WTC11 (cell line): ENCODE measurements at places on chromosomes 2 and 18.

- DNase-seq = no peak
Measured at GRCh38 chr2:202418027-202418426, 41.9 kb downstream of the BMPR2 start.

- DNase-seq = no peak
Measured at GRCh38 chr2:29063056-29063455, 11.3 kb downstream of the PCARE start.

DNA sequence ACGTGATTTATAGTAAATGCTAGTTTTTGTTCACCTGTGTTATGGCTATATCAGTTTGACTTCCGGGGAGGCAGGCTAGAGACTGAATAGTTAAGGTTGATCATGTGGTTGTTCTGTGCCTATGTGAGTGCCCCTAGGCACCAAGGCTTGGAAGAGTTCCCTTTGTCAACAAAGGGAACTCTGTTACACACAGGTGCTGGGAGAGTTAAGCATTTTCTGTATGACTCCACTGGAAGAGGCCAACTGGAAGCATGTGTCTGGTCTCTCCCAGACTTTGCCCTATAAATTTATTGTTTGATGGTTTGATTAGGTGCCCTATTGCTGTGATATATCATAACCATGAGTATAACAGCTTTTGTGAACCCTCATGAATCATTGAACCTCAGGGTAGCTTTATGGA lies 63.8 kb downstream of the ARL6IP6 start:
- no peak for DNase-seq

DNA sequence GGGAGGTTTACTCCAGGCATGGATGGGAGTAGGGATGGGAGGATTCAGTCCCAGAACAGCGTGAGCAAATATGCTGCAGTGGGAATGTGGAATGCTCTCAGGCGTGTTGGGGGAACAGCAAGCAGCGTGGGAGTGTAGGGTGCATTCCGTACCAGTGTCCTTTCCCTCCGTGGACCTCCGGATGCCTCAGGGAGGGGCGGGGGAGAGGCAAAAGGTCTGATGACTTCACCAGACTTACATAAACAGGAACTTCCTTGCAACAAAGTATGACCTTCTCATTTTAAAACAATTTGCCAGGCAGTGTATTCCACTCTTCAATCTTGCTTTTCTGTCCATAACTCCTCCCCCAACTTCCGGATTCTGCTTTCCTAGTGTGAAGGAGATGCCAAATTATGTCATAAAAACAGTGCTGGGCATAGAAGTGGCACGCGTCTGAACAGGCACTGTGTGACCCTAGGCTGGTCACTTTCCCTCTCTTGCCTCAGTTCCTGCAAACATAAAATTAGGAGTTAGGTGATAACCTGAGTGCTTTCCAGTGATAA lies 36.9 kb downstream of the RPL37A start:
- no peak for DNase-seq

GRCh38 chr2:234643407-234643806 lies 146.5 kb upstream of the ARL4C start:
- DNase-seq = no peak

- DNase-seq = no peak
Measured at GRCh38 chr2:42823744-42824453, 31.5 kb upstream of the HAAO start.

DNA sequence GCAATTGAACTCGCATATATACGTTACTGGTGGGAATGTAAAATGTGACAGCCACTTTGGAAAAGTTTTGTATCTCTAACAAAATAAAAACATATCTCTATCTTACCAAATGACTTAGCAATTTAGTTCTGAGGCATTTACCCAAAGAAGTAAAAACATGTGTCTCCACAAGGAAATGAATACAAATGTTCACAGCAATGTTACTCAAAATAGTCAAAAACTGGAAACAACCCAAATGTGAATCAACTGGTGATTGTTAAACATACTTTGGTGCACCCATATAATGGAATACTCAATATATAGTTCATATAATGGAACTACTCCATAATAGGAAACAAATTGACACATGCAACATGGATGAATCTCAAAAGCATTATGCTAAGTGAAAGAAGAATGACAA lies 70.4 kb upstream of the DNER start:
- no peak for DNase-seq

DNA sequence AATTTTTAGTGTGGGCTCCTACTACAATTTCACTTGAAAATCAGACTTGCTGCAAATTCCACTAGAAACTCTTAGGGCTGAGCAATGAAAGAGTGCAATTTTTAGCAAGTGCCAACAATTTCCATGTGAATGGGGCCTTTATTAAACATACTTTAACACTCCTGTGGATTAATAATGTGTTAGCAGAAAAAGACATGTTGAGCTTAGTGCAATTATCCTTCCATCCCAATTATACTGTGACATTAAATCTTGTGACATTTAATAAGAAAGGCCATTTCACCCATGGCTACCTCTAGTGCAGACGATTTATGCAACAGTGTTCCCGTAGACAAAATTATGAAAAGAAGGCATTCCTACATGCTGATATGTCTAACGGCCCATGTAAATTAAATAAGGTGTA lies 639.7 kb downstream of the STK39 start:
- no peak for DNase-seq

DNA sequence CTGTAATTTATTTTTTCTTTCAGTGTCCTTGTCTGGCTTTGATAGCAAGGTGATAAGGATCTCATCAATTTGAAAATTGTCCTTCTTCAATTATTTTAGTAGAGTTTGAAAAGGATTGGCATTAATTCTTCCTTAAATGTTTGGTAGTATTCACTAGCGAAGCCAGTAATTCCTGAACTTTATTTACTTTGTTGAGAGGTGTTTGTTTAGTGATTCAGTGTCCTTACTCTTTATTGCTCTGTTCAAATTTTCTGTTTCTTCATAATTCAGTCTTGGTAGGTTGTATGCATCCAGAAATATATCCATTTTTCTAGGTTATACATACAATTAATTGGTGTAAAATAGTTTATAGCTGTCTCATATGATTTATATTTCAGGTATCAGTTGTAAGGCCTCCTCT lies 676.7 kb upstream of the POU3F3 start:
- no peak for DNase-seq

GRCh38 chr2:160317181-160318099 lies 117.4 kb upstream of the ITGB6 start:
- DNase-seq = no peak

DNA sequence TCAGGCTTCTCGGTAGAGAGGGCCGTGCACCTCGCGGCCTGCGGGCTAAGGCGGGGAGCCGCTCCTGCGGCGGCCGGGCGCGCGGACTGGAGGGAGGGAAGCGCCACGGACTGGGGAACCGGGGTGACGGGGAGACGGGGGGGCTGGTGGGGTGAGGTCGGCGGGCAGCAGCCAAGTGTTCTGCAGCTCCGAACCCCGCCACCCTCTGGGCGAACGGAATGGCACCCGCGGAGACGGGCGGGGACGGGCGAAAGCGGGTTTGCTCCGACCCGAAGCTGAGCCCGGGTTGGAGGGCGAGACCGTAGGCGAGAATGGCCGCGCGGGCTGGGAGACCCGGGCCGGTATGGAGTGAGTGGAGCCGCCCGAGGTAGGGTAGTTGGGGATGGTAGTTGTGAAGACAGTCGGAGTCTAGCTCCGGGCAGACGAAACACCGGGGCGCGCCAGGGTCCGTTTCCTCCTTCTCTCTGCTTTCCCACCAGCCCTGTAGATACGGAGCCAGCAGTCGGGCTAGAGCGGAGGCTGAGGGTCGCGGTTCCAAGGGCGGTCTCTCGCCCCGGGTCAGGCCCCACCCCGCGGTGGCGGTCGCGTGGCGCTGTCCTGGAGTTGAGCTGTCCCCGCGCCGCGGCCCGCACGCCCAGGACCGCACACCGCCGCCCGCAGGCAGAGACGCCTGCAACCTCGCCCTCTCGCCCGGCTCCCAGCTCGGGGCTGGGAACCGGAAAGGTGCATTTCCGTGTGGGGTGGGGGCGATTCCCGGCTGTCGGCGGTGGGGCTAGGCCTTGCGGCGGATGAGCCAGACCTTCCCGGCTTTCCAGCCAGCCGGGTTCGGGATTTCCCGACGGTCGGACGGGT lies 160.3 kb upstream of the SIX2 start:
- peak; percentile 67 for DNase-seq

DNA sequence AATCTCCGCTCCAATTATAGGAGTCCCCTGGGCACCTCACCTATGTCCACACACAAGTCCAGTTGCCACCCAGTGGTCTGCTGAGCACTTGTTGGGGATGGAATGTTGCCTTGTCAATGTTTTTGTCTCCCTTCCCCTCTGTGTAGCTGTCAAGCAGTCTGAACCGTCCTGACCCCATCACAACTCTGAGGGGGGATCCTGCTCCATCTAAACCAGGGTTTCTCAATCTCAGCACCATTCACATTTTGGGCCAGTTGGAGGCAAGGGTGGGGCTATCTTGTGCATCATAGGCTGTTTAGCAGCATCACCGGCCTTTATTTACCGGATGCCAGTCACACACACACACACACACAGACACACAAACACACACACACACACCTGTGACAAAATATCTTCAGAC lies 53.0 kb downstream of the CYP26B1 start:
- DNase-seq = no peak

- DNase-seq = no peak
Measured at GRCh38 chr2:30336978-30337841, 105.9 kb downstream of the LBH start.

DNA sequence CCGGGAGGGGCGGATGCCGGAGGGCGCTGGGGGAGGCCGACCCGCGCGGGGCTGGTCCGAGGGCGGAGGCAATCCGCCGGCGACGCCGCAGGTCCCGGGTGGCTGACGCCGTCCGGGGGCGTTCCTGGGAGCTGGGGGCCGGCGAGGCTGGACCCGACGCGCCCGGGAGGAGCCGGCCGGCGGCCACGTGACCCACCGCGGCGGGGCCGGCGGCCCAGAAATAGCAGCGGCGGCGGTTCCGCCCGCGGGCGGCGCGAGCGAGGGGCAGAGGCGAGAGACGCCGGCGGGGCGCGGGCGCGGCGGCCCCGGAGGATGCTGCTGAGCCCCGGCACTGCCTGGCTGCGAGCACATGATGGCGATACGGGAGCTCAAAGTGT lies at the start of gene RAB31:
RAB31 (plus strand) TSS at position 245 of the 377 bp plus-strand sequence; CDS start at position 350, 105 bp downstream.
- DNase-seq = peak; percentile 56

DNA sequence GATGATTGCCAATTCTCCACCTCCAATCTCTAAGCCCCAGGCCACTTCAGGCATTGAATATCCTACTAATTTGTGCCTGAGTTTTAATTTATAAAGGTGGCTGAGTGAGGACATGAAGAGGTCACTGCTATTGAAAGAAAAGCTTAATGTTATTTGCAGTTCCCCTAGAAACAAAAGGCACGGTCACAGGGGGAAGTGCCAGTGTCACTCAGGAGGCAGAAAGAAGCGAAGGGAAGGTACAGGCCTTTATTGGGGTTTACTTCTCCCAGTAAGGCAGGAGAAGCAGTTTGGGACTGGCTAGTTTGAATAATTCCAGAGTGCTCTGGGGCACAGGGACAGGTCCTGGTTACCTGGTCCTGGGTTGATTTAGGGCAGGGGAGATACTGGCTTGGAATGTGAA lies 1.7 kb upstream of the ABHD1 start:
- DNase-seq = no peak

DNA sequence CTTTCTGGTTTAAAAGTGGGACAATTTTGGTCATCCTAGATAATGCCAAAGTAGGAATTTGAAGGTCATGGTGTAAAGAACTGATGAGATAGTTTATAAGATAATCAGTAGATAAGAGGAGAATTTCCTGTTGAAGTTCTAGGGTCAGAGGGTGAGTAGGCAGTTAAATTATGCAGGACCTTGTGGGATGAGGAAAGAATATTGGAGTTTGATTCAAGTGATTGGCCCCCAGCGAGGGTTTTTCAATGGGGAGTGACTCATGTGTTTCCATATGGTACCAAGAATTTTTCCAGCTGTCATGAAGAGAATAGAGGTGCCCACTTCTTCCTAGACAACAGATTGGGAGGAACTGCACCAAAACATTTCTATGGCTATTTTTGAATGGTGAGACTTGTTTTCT lies 940.2 kb upstream of the ZEB2 start:
- no peak for DNase-seq

DNA sequence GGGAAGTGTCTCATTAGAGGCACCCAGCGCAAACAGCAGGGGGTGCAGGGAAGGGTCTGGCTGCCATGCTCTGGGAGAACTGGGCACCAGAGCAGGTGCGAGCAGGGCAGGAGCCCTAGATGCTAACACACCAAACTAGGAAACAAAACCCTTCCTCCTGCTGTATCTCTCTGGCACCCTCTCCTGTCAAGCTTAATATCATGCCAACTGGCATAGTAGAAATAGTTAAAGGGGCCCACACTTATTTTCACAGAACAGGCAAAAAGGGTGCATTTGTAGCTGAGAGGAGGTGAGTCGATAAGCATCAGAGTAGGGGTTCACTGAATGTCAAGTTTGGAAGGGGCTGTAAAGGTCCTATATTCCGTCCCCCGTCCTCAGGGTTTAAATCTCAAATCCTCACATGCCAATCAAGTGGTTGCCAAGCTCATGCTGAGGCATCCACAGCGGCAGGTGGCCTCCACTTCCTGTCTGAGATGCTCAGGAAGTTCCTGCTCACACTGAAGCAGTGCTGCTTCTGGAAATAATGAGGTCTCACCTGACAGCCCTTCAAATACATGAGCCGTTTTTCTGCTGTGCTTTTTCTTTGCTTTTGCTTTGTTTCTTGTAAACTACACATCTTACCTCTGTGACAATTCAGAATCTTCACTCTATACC lies 14.9 kb upstream of the ACKR3 start:
- no peak for DNase-seq

- DNase-seq = no peak
Measured at GRCh38 chr2:122061206-122061605, 305.8 kb downstream of the TSN start.

DNA sequence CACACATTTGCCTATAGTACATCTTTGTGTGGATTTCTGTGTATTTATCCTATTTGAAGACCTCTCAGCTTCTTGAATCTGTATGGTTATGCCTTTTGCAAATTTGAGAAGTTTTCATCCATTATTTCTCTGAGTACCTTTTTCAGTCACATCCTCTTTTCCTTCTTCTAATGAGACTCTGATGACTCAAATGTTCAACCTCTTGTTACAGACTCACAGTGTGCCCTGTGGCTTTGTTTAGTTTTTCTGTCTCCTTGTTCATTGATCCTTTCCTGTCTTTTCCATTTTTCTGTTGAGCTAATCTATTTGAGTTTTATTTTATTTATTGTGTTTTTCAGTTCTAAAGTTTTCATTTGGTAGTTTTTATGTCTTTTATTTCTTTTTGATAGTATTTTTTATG lies 87.0 kb upstream of the LRP1B start:
- no peak for DNase-seq

GRCh38 chr18:74261053-74261713 lies 30.6 kb downstream of the CYB5A start:
- no peak for DNase-seq

DNA sequence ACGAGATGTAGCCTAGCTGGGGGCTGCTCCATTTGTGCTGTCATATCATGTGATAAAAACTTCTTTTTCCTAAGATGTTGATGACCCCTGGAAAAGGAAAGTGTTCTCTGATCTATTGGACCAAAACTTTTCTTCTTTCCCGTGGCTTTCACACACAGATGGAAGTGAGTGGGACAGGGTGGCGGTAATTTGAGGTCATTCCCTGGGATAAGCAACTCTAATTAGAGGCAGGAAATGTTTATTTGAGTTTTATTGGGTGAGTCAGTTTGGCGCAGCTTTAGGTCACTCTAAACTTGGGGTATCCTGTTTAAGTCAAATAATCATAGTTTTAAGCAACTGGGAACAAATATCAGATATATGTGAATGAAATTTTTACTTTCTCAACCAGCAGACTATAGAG lies 221.0 kb upstream of the EPAS1 start:
- DNase-seq = no peak

- no peak for DNase-seq
Measured at GRCh38 chr2:156892467-156893281, 364.8 kb upstream of the GALNT5 start.

GRCh38 chr18:45014047-45014501 lies 333.4 kb downstream of the SETBP1 start:
- peak; percentile 57 for DNase-seq

GRCh38 chr18:50429207-50429948 lies 54.5 kb downstream of the SKA1 start:
- DNase-seq = no peak
